ENCODE measurements at places on chromosomes 1 and 21.

- no peak for DNase-seq
Measured at GRCh38 chr1:44270686-44271628, 57.7 kb downstream of the DMAP1 start.

GRCh38 chr1:168427051-168427450 is 116.7 kb downstream of the XCL2 start:
- no peak for DNase-seq

GRCh38 chr1:223504741-223505140 is 111.5 kb downstream of the CCDC185 start:
- DNase-seq, result no peak

GRCh38 chr1:221783936-221784335 is 42.0 kb upstream of the DUSP10 start:
- DNase-seq, result no peak

DNA sequence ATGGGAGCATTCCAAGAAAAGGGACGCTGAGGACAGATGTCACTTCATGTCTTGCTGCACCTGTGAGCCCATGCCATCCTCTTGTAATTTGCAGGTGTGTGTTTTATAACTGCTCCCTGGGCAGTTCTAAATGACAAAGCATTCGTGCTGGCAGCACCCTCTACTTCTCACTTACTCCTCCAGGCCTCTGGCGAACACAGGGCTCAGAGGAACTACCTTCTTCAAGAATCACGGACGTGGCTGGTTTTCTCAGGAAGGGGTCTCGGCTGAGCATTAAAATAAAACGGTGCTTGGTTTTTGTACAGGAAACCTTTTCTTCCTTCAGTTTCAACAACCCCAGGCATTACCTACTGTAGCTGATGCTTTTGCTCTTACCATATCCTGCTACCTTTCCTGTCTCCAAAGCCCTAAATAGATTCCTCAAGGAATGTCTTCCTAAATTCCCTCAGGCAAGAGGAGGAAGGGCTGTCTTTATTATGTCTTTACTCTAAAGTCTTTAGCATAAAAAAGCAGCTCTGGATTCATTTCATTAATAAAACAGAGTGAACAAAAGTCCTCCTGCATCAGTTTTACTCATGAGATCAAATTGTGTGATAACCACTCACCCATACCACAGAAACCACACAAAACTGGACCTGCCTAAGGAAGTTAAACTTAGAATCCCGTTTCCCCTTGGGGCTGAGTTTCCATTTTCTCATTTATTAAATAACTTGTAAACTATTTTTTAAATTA is 79.0 kb upstream of the MAP10 start:
- DNase-seq, result no peak

- DNase-seq, result no peak
Measured at GRCh38 chr21:15255763-15256162, 191.0 kb upstream of the NRIP1 start.

- DNase-seq, result no peak
Measured at GRCh38 chr1:22457345-22457744, 5.7 kb downstream of the ZBTB40 start.

DNA sequence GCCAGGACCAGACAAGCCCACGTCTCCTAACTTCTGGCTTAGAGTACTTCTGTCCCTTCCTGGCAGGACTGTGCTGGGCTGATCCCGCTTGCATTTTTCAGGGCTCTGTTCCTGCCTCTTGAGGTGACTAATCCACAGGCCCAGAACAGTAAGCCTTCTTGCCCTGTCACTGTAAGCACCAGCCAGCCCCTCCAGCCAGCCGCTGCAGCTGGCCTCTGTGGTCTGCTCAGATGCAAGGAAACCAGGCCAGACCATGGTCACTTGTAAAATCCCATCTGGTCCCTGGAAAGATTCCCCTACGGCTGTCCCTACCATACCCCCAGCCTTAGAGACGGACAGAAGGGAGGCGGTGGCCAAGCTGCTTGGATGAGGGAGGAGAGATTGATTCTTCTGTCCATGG is 74.2 kb downstream of the KIRREL1 start:
- no peak for DNase-seq

DNA sequence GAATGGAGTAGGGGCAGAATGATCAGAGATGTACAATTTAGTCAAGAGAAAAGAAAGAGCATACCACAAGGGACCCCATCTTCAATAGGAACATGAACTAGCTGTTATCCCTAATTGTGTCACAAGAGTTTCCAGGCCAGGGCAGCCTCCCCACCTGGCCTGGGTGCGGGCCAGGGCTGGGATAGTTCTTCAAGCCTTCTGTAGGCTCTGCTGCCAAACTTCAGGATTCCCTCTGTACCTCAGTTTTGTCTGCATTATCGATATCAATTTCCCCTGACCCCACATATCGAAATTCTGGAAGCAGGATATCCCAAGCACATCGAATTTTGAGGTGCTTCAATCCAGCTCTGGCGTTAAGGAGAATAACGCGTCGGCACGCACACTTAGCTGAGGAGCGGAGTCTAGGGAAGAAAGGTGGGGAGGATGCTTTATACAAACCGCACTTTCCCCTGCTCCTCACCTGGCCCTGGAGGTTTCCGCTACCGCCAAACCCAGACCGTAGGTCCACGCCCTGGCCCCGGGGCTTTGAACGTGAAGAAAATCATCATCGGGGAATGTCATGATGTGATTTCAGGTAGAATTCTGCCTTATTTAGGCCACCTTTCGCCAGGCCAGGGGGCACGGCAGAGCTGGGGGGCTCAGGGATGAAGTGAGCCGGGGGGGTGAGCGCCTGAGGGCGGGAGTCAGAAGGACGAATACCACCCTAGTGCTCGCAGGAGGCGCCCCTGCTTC is 7.4 kb downstream of the HLX start:
- DNase-seq, result no peak

- DNase-seq, result no peak
Measured at GRCh38 chr21:38244885-38245869, 11.6 kb upstream of the KCNJ15 start.

DNA sequence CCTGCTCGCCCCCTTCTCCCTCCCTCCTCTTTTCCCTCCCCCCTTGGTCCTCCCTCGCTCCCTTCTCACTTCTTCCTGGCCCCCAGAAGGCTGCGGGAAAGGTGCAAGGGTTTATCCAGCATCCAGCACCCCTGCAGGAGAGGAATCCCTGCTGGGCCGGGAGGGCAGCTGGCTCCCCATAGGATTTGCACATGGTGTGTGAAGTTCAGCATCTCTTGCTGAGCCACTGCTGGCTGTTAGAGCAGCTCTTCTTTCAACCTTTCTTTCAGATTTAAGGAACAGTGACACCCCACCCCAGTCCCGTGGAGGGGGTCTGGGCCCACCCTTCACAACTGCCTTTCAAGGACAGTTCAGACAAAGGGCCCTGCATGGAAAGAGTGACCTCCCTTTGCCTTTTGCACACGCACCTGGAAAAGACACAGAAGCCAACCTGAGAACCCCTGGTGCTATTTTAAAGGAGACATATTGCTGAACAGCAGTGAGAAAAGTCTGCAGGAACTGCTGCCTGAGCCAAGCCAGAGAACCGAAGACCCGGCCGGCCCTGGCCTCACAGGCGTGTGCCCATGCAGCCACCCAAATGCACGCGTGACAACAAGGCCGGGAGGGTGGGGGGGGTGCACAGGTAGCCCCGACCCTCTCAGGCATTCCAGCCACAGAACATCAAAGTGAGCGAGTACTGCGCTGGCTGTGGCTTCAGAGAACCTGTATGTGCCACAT is 66.6 kb downstream of the SLC37A1 start:
- DNase-seq, result no peak

DNA sequence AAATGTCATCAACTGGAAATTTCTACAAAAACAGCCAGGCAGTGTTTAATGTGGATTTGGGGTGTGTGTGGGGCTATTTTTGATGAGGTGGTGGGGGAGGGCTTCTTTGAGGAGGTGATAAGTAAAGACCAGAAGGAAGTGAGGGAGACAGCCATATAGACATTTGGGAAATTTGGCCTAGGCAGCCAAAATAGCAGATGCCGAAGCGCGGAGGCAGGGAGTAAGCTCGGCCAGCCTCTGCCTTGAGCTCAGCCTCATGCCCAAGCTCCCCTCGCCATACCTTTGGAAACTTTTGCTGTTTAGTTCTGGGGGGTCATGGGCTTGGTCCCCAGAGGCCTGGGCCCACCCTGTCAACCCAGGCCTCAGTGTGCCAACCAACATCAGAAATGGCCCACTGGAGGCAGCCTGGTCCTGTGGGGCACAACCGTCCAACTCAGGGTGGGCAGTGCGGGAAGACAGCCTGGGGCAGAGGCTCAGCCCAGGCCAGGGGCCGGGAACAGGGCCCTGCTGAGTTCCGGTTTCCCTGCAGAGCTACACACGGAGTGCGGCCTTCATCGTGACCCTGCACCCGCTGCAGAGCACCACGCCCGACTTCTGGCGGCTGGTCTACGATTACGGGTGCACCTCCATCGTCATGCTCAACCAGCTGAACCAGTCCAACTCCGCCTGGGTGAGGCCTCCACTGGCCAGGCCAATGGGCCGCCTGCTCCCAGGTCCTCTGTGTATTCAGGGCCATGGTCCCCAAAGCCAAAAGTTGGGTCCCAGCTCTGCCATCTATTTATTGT is 84.0 kb downstream of the PTPRU start:
- no peak for DNase-seq

- no peak for DNase-seq
Measured at GRCh38 chr21:15422783-15423182, 307.0 kb upstream of the USP25 start.

GRCh38 chr1:109639841-109640184 is 16.1 kb upstream of the GSTM4 start:
- no peak for DNase-seq

GRCh38 chr21:32333953-32334673 is 35.5 kb downstream of the MRAP start:
- DNase-seq, result no peak

DNA sequence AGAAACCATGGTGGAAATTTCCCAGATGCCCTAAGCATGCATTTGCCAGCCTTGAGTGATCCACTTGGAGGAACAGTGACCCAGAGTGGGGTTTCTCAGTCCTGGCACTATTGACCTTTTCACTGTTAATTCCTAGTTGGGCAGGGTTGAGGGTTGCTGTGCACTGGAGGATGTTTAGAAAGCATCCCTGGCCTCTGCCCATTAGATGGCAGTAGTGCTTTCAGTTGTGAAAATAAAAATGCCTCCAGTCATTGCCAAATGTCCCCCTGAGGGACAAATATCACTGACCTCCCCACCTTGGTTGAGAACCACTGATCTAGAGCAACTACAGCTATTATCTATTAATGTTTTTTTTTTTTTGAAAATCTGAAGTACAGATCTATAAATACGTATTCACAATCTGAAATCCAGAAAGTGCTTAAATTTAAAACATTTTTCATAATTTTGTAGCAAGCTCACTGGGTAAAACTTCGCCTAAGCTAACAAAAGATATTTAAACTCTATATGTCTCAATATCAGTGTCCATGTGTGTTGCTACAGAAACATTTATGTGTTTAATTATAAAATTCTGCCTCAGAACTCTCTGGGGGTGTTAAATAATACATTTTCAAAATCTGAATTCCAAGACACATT is 27.3 kb downstream of the F3 start:
- no peak for DNase-seq

DNA sequence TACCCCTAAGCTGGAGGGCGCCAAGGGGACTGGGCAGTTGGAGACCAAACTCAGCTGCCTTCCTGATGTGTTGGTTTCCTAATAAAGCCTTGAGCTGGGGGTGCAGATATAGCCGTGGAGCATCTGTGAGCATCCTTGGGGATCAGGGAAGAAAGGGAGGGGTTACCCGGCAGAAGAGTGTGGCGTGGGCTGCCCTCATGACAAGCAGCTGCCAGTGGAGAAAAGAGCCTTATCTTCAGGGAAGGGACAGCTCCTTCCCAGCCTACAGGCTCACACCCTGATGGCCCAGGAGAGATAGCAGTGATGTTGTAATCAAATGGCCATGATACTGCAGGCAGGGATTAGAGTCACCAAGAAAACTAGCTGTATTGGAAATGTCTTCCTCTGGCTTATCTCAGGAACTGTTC is 10.8 kb upstream of the NFASC start:
- no peak for DNase-seq

GRCh38 chr1:77697441-77697840 is 15.0 kb upstream of the ZZZ3 start:
- DNase-seq, result no peak

DNA sequence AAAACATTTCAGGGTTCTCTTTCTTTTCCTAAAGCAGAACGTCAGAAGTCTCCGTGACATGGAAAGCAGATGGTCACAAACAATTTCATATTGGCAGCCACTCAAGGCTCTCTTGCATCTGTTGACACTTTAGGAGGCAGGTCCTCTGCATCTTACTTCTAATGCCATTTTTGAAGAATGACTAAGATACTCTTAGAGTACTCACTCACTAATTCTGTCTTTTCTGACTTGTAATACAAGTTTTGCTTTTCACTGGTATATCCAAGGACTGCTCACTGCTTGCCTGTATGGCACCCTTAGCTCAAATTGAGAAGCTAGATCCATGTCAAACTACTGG is 68.3 kb downstream of the PRRX1 start:
- no peak for DNase-seq

DNA sequence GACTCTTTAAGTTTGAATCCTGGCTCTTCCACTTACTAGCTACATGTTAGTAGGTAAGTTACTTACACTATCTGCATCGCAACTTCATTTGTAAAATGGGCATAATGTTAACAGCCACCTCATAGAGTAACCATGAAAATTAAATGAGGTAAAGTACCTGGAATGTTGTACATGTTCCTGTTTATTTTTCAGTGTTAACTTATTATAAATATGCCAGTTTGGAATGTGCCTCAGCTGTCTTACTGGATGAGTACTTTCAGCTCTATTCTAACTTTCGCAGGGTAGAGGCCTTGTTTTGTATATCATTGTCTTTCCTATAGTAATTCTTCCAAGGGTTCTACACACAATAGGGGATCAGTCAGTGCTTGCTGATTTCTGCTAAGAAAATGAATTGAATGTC is 167.4 kb downstream of the DUSP10 start:
- DNase-seq, result no peak

DNA sequence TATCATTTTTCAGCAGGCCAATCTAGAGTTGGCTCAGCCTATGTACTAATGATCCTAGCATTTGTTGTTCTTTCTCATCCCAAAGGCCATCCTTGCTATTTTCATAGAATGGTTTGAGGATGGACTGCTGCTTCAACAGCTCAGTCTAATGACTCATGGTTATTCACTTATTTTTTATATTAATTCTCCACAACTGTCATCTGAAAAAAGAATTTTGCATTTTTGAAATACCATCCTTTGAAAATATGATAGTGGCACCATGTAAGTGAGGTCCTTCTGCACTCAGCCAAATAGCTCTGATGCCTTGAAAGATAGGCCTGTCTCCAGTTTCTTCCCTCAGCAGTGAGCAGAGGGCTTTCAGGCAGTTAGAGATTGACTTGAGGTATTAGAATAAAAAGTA is 377.5 kb downstream of the LMO4 start:
- no peak for DNase-seq

GRCh38 chr1:164524810-164525209 is 34.2 kb upstream of the PBX1 start:
- no peak for DNase-seq

GRCh38 chr21:43827015-43827611 is 37.7 kb downstream of the RRP1 start:
- DNase-seq, result no peak

GRCh38 chr1:91717839-91718238 is 168.1 kb downstream of the TGFBR3 start:
- DNase-seq, result no peak
